Foreskin fibroblast (primary cell): ENCODE measurements at places on chromosomes 3 and 15.

DNA sequence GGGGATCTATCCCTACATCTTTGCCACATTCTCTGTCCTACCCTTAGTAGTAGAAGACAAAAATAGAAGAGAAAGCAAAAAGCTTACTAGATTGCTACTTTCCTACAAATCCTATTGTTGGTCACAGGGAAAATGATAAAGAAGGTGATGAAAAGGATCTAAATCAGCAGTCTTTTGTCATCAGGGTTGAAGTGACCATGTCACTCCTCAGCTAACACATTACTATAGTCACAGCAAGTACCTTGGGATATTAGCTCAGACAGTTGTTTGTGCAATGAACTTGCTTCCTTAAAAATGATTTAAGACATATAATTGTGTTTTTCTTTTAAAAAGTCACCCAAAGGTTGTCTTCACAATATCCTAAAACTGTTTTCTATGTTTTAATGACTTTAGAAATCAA is 6.3 kb downstream of the ST3GAL6 start:
- DNase-seq, result no peak

DNA sequence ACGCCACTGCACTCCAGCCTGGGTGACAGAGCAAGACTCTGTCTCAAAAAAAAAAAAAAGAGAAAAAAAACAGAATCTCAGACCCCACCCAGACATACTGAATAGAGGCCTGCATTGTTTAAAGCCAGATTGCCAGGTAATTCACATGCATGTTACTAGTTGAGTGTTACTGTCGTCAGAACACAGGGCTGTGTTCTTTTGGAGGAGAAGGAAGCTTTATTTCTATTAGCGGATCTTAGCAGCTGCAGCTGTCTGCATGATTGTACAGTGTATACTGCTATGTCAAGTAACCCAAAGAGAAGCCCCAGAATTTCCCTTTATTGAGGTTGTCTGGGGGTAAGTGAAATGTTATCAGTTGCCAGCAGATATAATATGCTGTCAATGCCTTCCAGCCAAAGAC is 496.6 kb upstream of the NAALADL2 start:
- no peak for DNase-seq

GRCh38 chr3:177590826-177591225 is 393.5 kb upstream of the TBL1XR1 start:
- peak; percentile 43 for DNase-seq

DNA sequence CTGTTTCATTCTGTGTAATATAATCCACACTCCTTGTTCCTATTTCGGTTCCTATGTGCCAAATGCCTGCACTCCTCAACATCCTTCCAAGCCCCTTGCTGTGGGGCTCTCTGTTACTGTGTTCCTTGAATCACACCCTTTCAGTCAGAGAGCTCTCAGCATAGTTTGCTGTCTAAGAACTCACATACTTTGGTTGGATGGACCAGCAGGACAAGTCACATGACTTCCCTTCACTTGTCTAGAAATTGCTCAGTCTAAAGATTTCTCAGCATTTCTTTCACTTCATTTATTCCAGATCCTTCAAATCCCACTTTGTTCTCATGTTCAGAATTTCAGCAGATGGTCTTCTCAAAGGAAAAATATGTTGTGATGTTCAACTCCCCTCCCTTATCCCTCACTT is 203.5 kb upstream of the PFN2 start:
- DNase-seq, result no peak

- DNase-seq, result peak; percentile 63
These were observed 146.9 kb upstream of the GADL1 start for GRCh38 chr3:31041161-31041978.

DNA sequence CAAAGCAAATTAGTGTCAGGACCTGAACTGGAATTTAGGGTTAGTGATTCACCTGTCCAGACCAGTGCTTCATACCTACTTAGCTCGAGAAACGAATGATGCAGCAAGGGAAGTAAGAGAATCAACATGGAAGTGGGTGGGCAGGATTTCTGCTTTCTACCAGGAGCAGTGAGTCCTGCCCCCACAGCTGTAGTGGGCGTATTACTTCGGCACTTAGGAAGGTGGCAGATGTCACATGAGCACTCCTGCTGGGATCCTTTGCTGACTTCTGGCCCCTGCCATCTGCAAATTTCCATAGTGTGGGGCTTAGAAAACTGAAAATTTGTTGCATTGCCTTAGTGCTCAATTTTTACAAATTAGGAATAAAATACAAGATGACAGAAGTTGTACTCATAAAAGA is 31.2 kb downstream of the RYR3 start:
- DNase-seq, result no peak

DNA sequence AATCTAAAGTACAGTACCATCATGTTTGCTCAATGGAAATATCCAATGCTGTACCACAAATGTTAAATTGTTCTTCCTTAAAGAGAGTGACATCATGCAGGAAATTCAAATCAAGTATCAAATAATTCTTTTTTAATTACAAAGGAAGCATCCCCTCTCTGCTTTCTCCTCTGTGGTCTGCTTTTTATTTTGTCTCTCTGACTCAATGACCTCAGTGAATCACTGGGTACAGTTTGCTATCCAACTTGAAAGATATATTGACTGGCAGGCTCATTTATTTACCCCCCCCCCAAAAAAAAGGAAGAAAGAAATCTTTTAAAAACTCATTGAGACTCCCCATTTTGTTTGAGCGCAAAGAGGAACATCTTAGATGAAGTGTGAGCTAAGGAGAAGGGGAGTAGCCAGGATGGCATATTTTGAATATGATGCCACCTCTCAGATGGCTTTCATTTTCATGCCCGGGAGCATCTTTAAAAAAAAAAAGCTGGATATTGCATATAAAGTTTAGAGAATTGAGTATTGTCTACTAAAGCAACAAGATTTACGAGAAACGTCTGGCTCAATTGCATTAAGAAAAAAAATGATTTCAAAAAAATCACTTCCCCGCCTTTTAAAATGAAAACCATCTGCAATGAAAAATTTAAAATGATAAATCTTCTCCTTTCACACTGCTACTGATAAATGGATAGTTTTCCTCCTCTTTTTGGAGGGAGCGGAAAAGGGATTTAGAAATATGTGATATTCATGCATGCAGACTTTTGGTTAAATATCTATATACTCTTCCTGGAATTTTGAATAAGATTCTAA is 307.1 kb upstream of the DPH6 start:
- DNase-seq, result no peak

GRCh38 chr15:78076231-78077052 is 1.1 kb downstream of the TBC1D2B start:
- DNase-seq, result peak; percentile 50

DNA sequence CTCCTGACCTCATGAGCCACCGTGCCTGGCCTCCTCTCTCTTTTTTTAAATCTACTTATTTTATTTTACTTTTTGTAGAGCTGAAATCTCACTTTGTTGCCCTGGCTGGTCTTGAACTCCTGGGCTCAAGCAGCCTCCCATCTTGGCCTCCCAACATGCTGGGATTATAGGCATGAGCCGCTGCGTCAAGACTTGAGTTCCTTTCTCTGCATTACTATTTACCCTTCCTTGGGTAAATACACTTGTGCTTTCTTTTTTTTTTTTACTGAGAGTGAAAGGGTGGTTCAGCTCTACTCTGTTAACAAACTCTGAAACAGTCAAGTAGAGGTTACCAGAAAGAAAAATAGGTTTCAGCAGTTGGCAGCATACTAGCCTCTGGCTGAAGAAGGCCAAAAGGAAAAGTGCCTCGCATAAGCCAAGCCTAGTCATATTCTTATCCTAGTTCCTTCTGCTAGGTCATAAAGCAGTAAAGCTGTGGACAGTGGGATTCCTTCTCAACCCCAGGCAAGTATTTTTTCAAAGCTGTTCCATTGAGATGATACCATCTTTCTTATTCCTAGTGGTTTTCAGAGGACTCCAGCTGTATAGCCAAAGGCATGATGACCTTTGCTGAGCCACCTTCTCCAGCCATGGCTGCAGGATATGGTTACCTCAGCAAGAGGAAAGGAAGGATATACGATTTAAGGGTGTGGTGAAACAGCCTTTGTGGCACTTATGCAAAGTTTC is 135.1 kb downstream of the RBPMS2 start:
- DNase-seq, result no peak

- DNase-seq, result peak; percentile 14
These were observed 251.4 kb downstream of the MAGI1 start for GRCh38 chr3:65787340-65787739.
